ENCODE measurements at places on chromosomes 3 and 15.

GRCh38 chr3:7305561-7305960 is 444.6 kb downstream of the GRM7 start:
- no peak for DNase-seq

- no peak for DNase-seq
These were observed 244.5 kb upstream of the SUCLG2 start for GRCh38 chr3:67898916-67899315.

- DNase-seq: no peak
These were observed 43.6 kb upstream of the CNOT10 start for GRCh38 chr3:32641356-32641755.

GRCh38 chr3:167394003-167394402 is 13.9 kb upstream of the ZBBX start:
- no peak for DNase-seq

DNA sequence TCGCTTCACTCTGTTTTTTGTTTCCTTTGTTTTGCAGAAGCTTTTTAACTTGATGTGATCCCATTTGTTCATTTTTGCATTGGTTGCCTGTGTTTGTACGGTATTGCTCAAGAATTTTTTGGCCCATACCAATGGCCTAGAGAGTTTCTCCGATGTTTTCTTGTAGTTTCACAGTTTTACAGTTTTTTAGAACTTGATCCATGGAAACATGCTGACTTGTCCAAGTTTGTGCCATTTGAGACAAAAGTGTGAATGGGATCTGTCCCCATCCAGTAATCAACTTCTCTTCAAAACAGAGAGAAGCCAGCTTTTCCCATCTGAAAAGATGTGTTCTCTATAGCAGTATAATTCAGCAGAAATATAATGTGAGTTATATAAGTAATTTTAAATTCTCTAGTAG is 266.5 kb upstream of the LRTM1 start:
- no peak for DNase-seq

- no peak for DNase-seq
These were observed 133.8 kb upstream of the MCTP2 start for GRCh38 chr15:94097552-94097951.

GRCh38 chr15:29693225-29693624 is 129.0 kb downstream of the TJP1 start:
- no peak for DNase-seq
